ENCODE measurements at places on chromosomes 7 and 10. TPM values are rescaled to one million over a fixed set of nuclear protein-coding genes. Genes with fewer than 3 reads are reported as not detected.

DNA sequence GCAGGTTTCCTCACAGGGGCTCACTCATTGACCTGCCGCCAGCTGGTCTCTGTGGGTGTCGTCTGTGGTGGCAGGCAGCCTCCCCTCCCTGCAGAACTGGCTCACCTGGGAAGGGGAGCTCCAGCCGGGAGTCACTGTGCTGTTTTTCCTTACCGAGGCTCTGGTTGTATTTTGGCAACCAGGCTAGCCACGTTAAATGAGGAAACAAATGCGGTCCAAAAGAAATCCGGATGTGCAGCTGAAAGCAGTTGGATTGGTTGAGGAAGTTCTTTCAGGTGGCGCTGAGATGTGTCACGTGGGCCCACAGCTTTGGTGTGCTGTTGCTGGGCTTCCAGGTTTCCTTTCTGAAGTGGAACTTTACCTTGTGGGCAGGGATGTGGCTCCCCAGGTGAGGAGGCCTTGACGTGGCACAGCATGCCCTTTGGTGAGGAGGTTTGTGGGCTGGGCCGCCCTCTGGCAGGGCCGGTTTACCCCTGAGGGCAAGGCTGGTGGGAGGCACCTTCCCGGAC, 14.2 kb downstream of the MTURN start:
- no peak for DNase-seq

- DNase-seq = no peak
Observed at GRCh38 chr10:35813219-35813618, 171.1 kb upstream of the FZD8 start.

DNA sequence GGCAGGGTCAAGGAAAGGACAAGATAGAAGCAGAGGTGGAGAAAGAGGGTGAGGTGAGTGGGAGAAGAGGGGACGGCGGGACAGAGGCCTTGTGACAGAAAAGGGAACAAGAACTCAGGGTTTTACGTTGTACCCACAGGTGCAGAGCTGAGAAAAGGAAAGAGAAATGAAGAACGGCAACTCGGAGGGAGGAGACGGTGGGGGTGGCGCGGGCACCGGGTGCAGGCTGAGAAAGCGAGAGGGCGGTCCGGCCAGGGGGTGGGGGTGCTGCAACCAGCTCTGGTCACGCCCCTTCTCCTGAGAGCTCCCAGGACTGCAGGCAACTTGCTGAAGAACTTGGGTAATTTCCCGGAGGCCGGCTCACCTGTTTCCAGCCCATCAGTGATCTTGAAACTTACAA, 65.3 kb downstream of the CARD11 start:
- DNase-seq = no peak

DNA sequence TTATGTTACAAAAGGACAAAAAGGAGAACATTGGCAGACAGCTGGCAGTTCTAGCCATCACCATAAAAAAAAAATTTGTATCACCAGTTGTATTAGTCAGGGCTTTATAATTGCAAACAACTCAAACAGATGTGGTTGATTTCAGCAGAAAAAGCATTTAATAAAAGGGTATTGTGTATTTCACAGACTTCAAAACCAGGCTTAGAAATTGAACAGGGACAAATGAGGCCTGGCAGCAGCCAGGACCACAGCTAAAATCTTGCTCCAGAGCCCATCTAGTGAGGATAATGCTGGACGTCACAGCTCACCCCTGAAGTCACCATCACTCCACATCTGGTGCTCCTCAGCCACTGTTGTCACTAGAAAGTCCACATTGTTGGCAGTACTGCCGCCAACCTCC, 52.9 kb upstream of the CALD1 start:
- DNase-seq = no peak

DNA sequence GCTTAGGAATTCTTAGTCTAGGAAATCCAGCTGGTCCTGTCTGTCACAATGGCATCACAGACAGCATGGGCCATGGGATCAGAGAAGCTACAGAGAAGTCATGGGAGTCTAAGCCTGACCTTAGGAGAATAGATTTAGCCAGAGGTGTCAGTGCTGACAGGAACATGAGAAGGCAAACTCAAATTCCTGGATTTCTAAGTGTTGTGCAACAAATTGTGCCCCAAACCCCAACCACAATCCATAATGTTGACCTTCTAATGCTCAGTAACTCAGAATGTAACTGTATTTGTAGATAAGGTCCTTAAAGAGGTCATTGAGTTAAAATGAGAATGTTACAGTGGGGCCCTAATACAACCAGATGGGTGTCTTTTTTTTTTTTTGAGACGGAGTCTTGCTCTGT, 95.9 kb upstream of the RHOBTB1 start:
- no peak for DNase-seq

DNA sequence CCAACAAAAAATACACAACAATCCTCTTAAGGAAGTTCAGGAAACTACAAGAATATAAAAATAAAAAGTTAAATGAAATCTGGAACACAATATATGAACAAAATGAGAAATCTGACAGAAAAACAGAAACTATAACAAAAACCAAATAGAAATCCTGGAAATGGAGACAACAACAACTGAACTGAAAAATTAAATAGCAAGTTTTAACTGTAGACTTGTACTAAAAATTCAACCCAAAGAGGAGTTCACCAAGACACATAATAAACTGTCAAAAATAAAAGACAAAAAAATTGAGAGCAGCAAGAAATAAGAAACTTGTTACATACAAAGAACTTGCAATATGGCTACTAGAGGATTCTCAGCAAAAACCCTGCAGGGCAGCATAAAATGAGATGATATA, 45.1 kb downstream of the HBP1 start:
- DNase-seq = no peak

GRCh38 chr7:34091321-34091917, 186.1 kb downstream of the BMPER start:
- peak; percentile 49 for DNase-seq

- peak; percentile 96 for DNase-seq
Observed at GRCh38 chr10:79399223-79399831, 46.1 kb downstream of the ZCCHC24 start.

DNA sequence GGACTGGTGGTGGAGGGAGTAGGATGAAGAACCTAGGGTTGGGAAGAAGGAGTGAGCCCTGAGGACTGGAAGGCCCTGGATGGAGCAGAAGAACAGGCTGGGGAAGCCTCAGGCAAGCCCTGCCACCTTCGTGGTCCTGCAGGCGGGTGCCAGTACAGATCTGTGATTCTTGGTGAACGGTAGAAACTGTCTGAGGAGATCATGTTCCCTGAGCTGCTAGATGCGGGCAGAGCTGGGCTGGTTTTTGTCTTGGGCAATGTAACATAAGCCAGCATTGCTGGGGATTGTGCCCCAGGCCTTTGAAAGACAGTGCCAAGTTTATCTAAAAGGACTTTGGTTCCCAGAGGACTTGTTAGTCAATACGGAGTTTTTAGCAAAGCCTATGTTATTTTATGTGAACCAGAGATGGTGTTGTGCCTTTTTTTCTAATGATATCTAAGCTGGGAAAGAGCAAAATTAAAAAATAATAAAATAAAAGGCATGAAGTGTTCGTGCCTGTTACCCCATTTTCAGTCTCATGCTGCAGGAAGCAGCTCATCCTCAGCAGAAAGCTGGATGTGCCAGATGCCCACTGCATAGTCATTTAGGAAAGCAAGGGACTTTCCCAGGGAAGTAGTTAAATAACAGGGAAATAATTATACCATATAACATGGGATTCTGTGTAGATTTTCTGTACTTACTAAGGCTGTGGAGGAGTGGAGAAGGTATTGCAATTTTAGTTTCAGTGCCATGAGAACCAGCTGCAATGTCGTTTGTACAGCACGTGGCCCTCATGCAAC, 24.4 kb upstream of the FIGNL1 start:
- DNase-seq = peak; percentile 33

- no peak for DNase-seq
Observed at GRCh38 chr7:4716946-4717795, 35.1 kb downstream of the FOXK1 start.

- DNase-seq = no peak
Observed at GRCh38 chr7:135644154-135644553, 18.2 kb upstream of the STMP1 start.

DNA sequence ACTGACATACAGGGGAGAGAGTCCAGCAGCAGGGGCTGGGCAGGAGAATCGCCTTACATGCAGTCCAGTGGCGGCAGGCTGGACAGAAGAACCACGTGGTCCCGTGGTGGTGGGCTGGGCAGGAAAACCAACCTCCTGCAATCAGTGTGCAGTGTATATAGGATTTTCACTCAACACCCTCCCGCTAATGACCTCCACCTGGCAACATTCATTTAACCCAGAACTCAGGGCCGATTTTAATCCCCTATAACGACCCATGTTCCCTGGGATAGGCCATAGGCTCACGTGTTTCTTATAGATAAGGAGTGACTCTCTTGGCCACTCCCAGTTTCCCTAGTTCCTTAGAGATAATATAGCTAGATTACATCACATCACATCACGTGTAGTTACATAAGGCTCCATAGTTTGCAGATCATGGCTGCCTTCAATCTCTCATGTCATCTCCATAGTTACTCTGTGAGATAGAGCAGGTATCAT, 19.4 kb downstream of the MTURN start:
- DNase-seq = no peak

GRCh38 chr10:88996927-88997326, 6.3 kb downstream of the FAS start:
- DNase-seq = no peak

DNA sequence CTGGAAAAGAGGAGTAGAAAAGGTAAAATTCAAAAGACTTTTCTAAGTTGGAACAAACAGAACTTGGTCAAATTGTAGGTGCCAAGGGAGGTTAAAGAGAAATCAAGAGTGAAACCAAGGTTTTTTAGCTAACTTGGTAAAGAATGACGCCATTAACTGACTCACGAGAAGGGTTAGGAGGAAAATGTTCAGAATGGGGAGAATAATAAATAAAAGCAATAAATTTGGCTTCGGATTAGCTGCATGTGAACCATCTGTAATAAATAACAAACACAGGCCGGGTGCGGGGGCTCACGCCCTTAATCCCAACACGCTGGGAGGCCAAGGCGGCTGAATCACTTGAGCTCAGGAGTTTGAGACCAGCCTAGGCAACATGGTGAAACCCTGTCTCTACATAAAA, 71.9 kb upstream of the SRRM3 start:
- DNase-seq = no peak

DNA sequence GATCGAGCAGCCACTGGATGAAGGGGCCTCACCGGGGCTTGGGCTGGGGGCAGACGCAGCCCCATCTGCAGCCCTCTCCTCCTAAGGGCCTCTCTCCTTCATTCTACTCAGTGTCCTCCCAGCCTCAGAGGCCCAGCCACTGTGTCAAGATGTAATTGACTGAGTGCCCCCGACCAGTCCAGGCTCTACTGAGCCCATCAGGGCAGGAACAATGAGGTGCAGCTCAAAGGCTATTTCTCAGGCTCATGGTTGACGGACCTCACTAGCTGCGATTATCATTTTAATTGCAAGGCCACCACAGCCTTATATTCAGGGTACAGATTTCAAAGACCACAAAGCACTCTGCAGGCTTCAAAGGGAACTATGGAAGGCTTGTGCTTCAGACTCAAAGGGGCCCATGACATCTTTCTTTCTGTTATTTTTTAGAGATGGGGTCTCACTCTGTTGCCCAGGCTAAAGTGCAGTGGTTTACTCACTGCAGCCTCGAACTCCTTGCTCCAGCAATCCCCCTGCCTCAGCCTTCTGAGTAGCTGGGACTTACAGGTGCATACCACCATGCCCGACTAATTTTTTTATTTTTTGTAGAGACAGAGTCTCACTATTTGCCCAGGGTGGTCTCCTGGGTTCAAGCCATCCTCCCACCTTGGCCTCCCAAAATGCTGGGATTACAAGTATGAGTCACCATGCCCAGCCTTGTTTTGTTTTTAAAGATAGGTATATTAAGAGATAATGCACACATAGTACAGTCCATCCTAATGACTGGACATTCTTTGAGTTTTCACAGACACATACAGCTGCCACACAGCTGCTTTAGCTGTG, 23.7 kb downstream of the SLC29A3 start:
- peak; percentile 13 for DNase-seq

DNA sequence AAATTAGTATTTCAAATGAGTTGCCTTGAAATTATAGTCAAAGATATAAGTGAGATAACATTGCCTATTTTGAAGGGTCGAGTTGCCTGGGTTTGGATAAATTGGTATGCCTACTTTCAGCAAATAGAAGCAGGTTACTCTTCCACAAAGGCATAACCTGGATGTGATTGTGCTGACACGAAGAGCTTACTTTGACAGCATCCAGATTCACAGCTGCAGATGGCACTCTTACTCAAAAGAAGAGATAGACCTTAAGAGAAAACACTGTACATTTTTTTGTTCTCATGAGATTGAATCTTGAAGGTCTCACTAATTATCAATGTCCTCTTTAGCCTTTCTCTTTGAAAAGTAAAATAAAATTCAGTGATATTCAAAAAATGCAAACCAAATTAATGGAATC, 1338.7 kb downstream of the REEP3 start:
- DNase-seq = no peak

DNA sequence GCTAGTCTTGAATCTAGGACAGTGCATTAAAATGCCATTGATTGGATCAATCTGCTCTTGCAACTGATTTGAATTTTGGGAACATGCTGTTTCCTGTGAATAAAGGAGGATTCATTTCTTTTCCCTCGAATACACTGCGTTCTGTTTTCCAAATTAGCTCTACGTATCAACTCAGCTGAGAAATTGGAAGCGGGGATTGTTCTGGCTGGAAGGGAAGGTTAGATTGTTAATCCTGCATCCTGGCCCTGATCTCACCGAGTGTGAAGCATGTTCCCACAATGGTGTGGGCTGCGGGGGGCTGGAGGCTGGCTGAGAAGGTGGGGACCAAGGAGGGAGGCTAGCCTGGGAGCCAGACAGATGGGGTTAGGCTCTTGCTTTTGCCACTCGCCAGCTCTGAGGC, 17.6 kb downstream of the HTRA1 start:
- no peak for DNase-seq

Gene MTERF1
- total RNA-seq = 9.8 TPM

Gene TMEM209
- 14.9 TPM for total RNA-seq

Gene ERLIN1
- 63.0 TPM for total RNA-seq

Gene SPDYE9
- not detected for total RNA-seq

Gene MDH2
- 121 TPM for total RNA-seq

Gene PDE6C
- total RNA-seq = not detected

Gene FAM241B
- 7.4 TPM for total RNA-seq
